ENCODE measurements at places on chromosomes 1 and 21. TPM values are rescaled to one million over a fixed set of nuclear protein-coding genes. Genes with fewer than 3 reads are reported as not detected.

KLF17 gene
- not detected for polyA plus RNA-seq

OR2T29 gene
- polyA plus RNA-seq: not detected

- peaks cover 8% of the 10 kb centered on the region for H3K4me1 ChIP-seq
- H3K27me3 ChIP-seq: no peaks in the 10 kb centered on the region
- DNase-seq: peak; percentile 53
These were observed 115.6 kb downstream of the SIK1 start for GRCh38 chr21:43311301-43311817.

GRCh38 chr1:12417389-12417788 is 187.6 kb downstream of the VPS13D start:
- no peak overlapping the region for H3K27ac ChIP-seq
- H3K27me3 ChIP-seq: no peaks in the 10 kb centered on the region
- peaks cover 16% of the 10 kb centered on the region for H3K36me3 ChIP-seq
- no peak for DNase-seq
- no peaks in the 10 kb centered on the region for H3K4me1 ChIP-seq

DNA sequence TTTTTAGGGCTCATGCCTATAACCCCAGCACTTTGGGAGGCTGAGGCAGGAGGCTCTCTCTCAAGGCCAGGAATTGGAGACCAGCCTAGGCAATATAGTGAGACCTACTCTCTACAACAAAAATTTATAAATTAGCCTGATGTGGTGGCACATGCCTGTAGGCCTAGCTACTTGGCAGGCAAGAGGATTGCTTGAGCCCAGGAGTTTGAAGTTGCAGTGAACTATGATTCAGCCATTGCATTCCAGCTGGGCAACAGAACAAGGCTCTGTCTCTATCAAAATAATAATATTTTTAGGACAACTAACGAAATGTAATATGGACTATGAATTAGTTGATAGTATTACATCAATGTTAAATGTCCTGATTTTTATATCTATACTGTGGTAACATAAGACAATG is 68.8 kb upstream of the ARID1A start:
- H3K36me3 ChIP-seq: no peaks in the 10 kb centered on the region
- H3K4me3 ChIP-seq: no peak overlapping the region
- no peak overlapping the region for H3K27ac ChIP-seq

Data from liver (tissue), 10 donors.